ENCODE measurements at places on chromosomes 7 and 10.

DNA sequence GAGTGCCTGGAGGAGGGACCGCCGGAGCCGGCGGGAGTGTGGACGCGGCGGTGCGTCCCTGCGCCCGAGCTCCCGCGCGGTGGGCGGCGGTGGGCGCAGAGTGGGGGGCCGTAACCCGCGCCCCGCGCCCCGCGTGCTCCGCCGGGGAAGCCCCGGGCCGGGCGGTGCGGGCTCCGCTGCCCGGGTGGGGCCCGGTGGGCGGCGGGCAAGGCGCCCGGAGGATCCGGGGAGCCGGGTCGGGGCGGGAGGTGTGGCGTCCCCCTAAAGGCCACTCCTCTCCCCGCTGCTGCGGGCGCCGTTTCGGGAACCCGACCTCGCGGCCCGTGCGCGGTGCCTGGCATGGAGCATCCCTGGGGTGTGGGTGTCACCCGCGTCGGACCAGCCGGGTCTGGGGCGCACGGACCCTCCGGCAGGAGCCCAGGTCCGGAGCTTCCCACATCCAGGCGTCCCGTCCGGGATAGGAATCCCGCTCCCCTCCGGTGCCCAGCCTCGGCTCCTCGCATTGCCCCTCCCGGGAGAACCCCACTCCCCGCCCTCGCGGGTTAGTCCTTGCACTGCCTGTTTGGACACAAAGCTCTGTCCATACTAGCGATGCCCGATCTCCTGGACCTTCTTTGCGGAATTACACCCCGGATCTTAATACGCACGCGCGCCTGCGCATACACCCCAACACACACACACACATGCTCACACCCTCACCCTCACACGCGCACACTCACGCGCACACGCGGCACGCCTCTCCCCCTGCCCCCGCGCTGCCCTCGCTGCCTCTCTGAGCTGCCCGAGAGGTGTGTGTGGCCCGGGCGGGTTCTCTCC is 723 bp downstream of the MTURN start:
- DNase-seq = peak; percentile 44

- DNase-seq = no peak
These were observed 89.9 kb downstream of the ZNF277 start for GRCh38 chr7:112296432-112296831.

- no peak for DNase-seq
These were observed 17.2 kb upstream of the UBE2H start for GRCh38 chr7:129969881-129970446.

- DNase-seq = no peak
These were observed 355.2 kb downstream of the CCSER2 start for GRCh38 chr10:84683550-84683949.

- DNase-seq = no peak
These were observed 2.0 kb downstream of the EIF3A start for GRCh38 chr10:119078422-119079179.

- DNase-seq = no peak
These were observed 97.2 kb downstream of the SPAG6 start for GRCh38 chr10:22442468-22442867.

DNA sequence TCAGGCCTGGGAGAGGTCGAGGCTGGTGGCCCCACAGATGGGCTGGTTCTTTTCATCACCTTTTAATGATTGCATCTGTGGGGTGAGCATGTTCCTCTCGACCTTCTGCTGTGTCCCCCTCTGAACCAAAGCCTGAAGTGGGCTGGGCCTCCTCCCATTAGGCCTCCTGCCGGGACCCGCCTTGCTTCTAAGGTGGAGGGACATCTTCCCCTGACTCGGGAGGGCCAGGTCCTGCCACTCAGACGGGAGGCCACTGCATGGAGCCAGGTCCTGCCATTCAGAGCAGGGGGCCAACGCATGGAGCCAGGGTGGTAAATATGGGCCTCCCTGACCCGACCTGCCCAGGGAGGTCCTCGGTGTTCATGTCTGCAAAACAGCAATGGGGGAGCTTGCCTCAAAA is 188.4 kb downstream of the EBF3 start:
- DNase-seq = no peak

DNA sequence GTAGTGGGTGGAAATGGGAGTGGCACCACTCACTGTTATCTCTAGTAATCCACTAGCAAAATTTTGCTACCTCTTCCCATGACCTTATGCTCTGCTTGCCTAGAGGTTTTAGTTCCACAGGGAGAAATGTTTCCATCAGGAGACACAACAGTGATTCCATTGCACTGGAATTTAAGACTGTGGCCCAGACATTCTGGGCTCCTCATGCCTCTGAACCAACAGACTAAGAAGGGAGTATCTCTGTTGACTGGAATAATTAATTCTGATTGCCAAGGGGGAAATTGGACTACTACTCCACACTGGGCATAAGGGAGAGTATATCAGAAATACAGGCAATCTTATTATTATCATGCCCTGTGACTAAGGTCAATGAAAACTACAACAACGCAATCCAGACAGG is 16.2 kb upstream of the BRAF start:
- no peak for DNase-seq

GRCh38 chr7:11343136-11343535 is 369.5 kb downstream of the PHF14 start:
- DNase-seq = no peak

DNA sequence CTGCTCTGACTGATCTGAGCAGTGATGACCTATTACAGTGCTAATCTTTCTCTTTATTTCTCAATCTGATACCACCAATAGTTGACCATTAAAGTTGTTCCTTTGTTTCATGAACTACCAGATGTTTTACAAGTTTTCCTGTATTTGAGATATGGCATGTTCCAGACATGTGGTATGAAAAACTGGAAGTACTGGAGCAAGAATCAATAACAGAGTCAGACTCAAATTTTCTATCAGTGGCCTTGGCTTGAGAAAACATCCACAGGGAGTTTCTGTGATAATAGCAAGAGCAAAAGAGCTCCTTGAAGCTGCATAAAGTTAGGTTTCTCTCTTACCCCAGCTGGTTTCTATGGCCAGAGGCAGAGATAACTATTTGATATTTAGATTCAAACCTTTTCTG is 469.0 kb upstream of the STEAP1 start:
- no peak for DNase-seq

DNA sequence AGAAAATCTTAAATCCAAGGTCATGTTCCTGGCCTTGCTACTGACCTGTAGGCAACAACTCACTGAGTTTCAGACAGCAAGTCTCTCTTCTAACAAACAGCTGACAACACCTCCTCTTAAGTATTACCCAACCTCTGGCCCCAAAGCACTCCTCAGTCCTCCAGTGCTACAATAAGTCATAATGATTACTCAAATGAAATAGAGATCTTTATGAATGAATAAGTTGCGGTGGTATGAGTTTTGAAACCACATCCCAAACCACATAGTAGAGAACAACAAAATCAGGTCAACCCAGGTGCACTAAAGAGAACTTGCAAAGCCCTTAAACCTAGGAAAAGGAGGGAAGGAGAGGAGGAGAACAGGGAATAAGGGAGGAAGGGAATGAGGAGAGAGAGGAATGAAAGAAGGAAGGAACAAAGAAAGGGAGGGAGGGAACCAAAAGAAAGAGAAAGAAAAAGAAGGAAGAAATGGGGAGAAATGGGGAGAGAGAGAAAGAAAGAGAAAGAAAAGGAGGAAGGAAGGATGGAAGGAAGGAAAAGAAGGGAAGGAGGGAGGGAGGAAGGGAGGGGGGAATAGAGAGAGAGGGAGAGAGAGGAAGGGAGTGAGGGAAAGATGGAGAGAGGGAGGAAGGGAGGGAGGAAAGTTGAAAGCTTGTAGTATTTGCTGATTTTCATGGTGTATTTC is 142.8 kb upstream of the CALCR start:
- peak; percentile 11 for DNase-seq

GRCh38 chr7:33677556-33677955 is 227.8 kb upstream of the BMPER start:
- no peak for DNase-seq

DNA sequence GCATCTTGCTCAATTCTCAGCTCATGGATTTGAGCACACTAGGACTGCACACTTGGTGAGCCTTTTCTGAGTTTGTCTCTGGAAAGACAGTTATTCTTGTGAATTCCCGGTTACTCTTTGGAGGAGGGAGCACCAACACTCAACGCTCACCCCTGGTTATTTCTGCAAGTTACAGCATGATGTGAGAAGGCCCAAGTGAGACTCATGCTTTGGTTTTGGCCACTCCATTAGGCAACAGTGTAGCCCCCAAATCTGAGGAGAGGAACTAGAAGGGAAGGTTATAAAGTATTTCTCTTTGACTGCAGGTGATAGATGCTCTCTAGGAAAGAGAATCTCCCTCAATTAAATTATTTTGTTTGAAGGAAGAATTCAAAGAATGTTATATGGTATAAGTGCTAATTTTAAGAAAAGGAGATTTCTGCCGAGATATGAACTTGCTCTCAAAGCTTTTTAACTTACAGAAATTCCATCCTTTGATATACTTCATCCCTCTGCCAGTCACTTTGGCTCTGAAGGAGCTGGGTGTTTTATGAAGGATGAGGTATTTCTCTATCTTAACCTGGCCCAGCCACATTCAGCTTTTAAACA is 183.4 kb downstream of the WNT2 start:
- no peak for DNase-seq

GRCh38 chr10:118710487-118710886 is 44.3 kb downstream of the CACUL1 start:
- no peak for DNase-seq

DNA sequence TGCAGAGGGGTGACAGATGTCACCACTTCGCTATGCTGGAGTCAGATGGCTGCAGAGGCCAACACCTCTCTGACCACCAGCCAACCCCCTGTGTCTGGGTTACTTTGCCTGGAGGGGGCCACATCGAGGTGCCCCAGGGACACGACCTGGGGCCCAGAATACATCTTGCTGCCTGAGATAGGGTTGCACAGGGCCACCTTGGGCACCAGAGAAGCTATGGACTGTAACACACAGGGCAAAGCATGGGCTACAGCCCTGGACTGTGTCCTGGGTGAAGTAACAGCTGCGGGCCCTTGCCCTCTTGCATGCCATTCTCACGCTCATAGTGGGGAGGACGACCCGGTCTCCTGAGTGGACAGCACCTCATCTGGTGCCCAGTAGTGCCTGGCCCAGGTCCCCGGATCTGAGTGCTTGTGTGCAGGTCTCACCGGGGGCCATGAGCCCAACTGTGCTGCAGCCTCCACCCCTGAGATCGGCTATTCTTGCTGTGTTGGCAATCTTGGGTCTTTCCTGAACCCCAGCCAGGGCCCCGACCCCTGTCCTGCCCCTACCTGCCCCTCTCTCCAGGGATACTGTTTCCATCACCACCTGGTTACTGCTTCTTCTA is 115.2 kb upstream of the GDF10 start:
- DNase-seq = no peak

- peak; percentile 38 for DNase-seq
These were observed 2.1 kb downstream of the RET start for GRCh38 chr10:43078986-43079273.
